ENCODE measurements at places on chromosomes 12 and 14.
A peak's percentile ranks its signal among the peaks of the same experiment; 100 is the strongest.

DNA sequence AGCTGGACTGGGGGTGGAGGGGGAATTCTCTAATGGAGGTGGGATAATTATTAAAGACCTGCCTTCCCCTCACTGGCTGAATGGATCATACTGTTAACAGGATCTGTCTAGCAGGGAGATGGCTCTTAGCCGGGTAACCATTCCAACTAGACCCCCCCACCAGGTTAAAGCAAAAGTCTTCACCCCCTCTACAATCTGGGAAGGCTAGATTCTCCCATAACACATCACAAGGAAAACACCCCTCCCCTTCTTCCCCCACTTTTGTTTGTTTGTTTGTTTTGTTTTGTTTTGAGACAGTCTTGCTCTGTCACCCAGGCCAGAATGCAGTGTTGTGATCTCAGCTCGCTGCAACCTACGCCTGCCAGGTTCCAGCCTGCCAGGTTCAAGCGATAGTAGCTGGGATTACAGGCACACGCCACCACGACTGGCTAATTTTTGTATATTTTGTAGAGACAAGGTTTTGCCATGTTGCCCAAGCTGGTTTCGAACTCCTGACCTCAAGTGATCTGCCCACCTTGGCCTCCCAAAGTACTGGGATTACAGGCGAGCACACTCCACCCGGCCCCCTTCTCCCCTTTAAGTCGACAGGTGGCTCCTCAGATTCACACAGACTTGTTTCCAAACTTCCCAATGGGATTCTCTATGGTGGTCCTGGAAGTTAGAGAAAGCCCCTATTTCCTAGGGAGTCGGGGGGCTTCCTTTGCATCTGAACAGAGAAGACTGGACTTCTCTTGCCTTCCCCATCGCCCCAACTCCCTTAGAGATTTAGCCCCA lies 3.5 kb upstream of the BAZ2A start:
- H3K27me3 ChIP-seq: no peaks in the 10 kb centered on the region
- peaks cover 27% of the 10 kb centered on the region for H3K4me1 ChIP-seq
- peaks cover 15% of the 10 kb centered on the region for H3K36me3 ChIP-seq
- peak overlapping the region; percentile 90 for H3K4me3 ChIP-seq
- no peak overlapping the region for H3K27ac ChIP-seq
- peak; percentile 8 for DNase-seq

DNA sequence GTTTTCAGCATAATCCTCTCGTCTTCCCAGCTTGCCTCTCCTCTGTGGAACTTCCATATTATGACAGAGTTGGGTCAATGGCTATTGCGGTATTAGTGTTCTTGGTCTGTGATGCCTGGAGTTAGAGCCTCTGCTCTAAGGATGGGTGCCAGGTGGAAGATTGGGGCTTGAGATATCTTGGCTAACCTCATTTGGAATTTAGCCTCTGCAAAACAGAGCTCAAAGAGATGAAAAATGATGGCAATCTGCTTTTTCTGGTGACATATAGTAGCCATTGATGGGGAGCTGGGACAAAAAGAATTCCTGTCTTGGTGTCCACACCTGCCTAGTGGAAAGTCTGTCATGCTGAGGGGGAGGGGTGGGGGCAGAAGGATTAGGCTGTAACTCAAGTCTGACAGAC lies 152.1 kb downstream of the RPL10L start:
- no peak for DNase-seq
- no peak overlapping the region for H3K27ac ChIP-seq
- H3K27me3 ChIP-seq: no peaks in the 10 kb centered on the region
- H3K4me3 ChIP-seq: no peak overlapping the region

- no peak overlapping the region for H3K4me3 ChIP-seq
- H3K36me3 ChIP-seq: no peaks in the 10 kb centered on the region
- H3K27ac ChIP-seq: peak overlapping the region; percentile 41
These were observed 64.1 kb downstream of the ITPR2 start for GRCh38 chr12:26768611-26769603.

DNA sequence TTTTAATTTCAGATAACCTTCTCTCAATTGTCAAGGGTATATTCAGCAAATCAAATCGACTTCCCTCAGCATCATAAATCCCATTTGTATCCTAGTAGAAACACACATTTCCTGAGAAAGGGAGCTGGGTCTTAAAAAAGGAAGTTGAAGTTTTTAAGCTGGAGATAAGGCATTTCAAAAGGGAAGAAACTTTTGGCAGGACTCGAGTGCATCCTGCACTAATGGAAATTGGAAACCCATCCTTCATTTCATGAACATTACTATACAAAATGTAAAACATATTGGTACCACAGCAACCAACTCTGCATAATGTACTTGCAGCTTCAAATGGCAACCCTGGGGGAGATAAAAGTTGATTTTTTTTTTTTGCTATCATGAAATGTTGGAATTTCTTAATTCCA lies 23.7 kb upstream of the TMCC3 start:
- H3K4me1 ChIP-seq: peaks cover 1% of the 10 kb centered on the region
- no peak overlapping the region for H3K4me3 ChIP-seq
- DNase-seq: no peak
- H3K27ac ChIP-seq: no peak overlapping the region
- peaks cover 3% of the 10 kb centered on the region for H3K27me3 ChIP-seq

DNA sequence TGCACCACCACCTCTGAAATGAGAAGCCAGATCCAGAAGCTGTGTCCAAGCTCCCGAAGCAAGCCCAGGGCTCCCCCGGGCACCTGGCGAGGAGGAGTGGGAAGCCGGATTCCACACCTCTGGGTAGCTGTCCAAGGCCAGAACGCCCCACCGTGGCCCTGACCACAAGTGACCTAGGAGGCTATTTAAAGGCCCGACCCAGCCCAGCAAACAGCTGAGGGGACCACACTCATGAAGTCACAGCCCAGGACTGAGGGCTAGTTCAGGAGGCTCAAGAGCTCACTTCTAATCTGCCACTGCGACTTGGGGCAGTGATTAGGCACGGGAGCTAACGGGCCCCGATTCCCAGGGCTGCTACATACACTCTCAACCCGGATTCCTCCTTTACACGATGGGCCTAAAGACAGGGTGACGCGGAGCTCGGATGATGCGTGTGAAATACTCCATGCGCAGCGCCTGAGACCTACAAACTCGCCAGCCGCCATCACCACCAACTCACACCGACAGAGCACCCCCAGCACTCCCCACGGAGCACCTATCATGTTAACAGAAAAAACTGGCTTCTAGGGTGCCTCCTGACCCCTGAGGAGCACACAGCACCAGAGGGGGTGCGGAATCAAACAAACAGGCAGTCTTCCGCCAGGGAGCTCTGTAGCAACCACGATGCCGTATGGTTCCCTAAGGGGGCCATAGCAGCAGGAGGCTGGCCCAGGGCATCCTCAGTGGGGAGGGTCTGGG lies 84.0 kb upstream of the GPR68 start:
- H3K27ac ChIP-seq: no peak overlapping the region
- H3K27me3 ChIP-seq: peaks cover 97% of the 10 kb centered on the region
- peaks cover 5% of the 10 kb centered on the region for H3K4me1 ChIP-seq
- DNase-seq: no peak
- peaks cover 3% of the 10 kb centered on the region for H3K36me3 ChIP-seq

GRCh38 chr12:93273834-93274564 lies 103.7 kb upstream of the NUDT4 start:
- H3K27ac ChIP-seq: no peak overlapping the region
- H3K4me1 ChIP-seq: peaks cover 2% of the 10 kb centered on the region
- no peak for DNase-seq
- no peaks in the 10 kb centered on the region for H3K27me3 ChIP-seq

Measured in mesenchymal stem cell (in vitro differentiated cells and primary cell).